NCI-H1092 treated with DMSO at 0.1 percent for 48 hours (cell line): ENCODE measurements at places on chromosomes 2 and 18.

- no peak for DNase-seq
Observed at GRCh38 chr18:56107821-56108477, 520.0 kb upstream of the TCF4 start.

DNA sequence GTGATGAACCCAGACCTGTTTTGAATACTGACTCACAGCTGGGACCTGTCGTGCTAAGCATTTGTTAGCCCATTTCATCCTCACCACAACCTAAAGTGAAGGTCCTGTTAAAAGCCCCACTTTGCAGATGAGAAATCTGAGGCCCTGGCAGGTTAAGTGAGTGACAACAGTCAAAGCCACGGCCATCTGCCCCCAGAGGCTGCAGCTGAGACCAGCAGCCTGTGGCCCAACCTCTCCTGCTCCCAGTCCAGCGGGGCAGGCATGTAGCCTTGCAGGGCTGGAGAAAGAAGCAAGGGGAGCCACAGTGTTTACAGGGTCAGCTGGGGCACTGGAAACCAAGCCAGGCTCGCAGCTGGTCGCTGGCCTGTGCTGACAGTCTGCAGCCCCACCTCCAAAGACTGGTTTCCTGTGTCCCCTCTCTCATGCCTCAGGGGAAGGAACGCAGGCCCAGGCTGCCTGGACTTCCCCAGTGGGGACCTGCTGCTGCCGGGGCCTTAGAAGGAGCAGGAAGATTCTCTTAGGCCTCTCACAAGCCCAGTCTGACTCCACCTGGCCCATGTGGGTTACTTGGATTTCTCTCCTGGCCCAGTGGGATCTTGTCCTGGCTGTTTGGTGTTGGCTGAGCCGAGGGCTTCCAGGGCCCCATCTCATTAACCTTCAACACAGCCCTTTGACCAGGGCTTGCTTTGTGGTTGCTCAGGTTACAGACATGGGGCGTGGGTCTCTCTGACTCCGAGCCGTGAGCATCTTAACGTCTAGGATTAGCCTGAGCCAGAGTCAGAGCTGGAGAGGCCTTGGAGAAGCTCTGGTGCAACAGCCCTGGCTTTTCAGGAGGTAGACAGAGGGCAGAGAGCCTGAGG lies 1.7 kb downstream of the INPP5D start:
- no peak for DNase-seq

- DNase-seq: no peak
Observed at GRCh38 chr2:142994665-142995064, 117.2 kb downstream of the KYNU start.

GRCh38 chr2:8615252-8615575 lies 66.6 kb upstream of the ID2 start:
- no peak for DNase-seq

GRCh38 chr18:47397671-47398319 lies 146.3 kb upstream of the SKOR2 start:
- DNase-seq: no peak

DNA sequence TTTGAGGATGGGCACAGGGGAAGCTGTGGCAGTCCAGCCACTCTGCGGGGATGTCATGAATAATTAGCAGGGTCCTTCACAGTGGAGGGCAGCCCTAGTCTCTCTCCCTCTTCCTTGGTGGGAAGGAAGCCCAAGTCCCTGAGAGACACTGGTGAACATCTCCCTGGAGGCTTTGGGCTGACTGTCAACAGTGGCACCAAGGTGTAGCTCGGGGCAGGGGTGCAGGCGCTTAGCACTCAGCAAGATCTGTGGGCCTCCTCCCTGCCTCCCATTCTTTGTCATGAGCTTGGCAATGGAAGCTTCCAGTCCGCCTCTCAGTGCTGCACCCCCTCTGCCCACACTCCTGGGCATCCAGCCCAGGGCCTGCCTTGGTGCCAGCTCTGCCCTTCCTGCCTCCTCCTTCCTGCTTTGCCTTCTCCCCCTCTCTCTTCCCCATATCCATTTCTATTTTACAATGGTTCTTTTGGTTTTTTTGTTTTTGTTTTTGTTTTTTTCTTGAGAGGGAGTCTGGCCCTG lies 59.4 kb downstream of the STEAP3 start:
- DNase-seq: peak; percentile 60

- peak; percentile 61 for DNase-seq
Observed at GRCh38 chr2:46650556-46651001, 171.2 kb downstream of the TMEM247 start.

- DNase-seq: no peak
Observed at GRCh38 chr2:52193804-52194203, 1161.9 kb upstream of the NRXN1 start.

GRCh38 chr2:176122683-176123410 lies at the start of gene HOXD9:
HOXD9 (plus strand) TSS chr2:176122719; CDS start chr2:176122769, 50 bp downstream.
- no peak for DNase-seq

GRCh38 chr2:95685513-95685912 lies 93.7 kb downstream of the TRIM43 start:
- DNase-seq: no peak

GRCh38 chr2:75466708-75467311 lies 93.9 kb downstream of the EVA1A start:
- peak; percentile 16 for DNase-seq

DNA sequence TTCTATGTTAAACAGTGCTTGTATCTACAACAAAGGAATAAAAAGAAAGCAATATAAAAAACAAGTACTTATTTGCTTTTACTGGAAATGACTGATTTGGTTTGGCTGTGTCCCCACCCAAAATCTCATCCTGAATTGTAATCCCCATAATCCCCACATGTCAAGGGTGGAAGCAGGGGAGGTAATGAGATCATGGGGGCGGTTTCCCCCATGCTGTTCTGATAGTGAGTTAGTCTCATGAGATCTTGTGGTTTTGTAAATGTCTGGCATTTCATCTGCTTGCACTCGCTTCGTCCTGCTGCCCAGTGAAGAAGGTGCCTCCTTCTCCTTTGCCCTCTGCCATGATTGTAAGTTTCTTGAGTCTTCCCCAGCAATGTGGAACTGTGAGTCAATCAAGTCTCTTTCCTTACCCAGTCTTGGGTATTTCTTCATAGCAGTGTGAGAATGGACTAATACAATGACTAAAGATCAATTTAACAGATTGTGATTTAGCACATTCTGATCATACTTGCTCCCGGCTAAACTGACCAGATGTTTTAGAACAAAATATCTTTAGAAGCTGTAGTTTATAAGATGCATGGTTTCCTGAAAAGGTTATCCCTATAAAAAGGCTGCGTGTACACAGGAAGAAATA lies 19.9 kb downstream of the PTH2R start:
- no peak for DNase-seq
